Diencephalon (tissue), 1 donor: ENCODE measurements at places on chromosomes 3 and 15. TPM values are rescaled to one million over a fixed set of nuclear protein-coding genes. Genes with fewer than 3 reads are reported as not detected.

CD200R1 gene
- 0.69 TPM for total RNA-seq

EFCC1 gene
- 1.6 TPM for total RNA-seq

ZNF660 gene
- 11.5 TPM for total RNA-seq

CCR9 gene
- total RNA-seq, result not detected

CD96 gene
- not detected for total RNA-seq

CHDH gene
- total RNA-seq, result 3.9 TPM

CCR8 gene
- total RNA-seq, result not detected

CAMK2N2 gene
- 15.0 TPM for total RNA-seq

A4GNT gene
- not detected for total RNA-seq

HRH1 gene
- total RNA-seq, result 7.8 TPM

PCSK6 gene
- 17.8 TPM for total RNA-seq

CCDC66 gene
- 91.6 TPM for total RNA-seq

PROS1 gene
- total RNA-seq, result 17.8 TPM

MUC4 gene
- 0.46 TPM for total RNA-seq

TMEM266 gene
- 12.5 TPM for total RNA-seq

PPP1R14D gene
- total RNA-seq, result not detected

KLF15 gene
- total RNA-seq, result 6.7 TPM

GABRB3 gene
- 141 TPM for total RNA-seq

PLS1 gene
- 4.6 TPM for total RNA-seq

RNU6-1 gene
- total RNA-seq, result not detected

CYP8B1 gene
- total RNA-seq, result not detected

ISLR2 gene
- total RNA-seq, result 60.2 TPM

RARRES1 gene
- total RNA-seq, result 1.4 TPM

P2RY1 gene
- 63.9 TPM for total RNA-seq

PLSCR2 gene
- total RNA-seq, result not detected

FBXO40 gene
- total RNA-seq, result not detected

TMCO5A gene
- not detected for total RNA-seq

ONECUT1 gene
- total RNA-seq, result 4.6 TPM

MYRIP gene
- 13.8 TPM for total RNA-seq

TTC21A gene
- total RNA-seq, result 3.2 TPM

DAZL gene
- total RNA-seq, result 0.23 TPM

UQCC5 gene
- total RNA-seq, result 4.6 TPM

MESP2 gene
- total RNA-seq, result 0.92 TPM

EFHB gene
- 1.6 TPM for total RNA-seq

CLRN1 gene
- total RNA-seq, result not detected

SPINT1 gene
- 6.9 TPM for total RNA-seq

MB21D2 gene
- total RNA-seq, result 54.7 TPM

TICRR gene
- total RNA-seq, result 2.8 TPM

ANKRD63 gene
- total RNA-seq, result 2.3 TPM
